Stomach (tissue), 19 donors: ENCODE measurements at places on chromosomes 5 and 9. TPM values are rescaled to one million over a fixed set of nuclear protein-coding genes. Genes with fewer than 3 reads are reported as not detected.

DNA sequence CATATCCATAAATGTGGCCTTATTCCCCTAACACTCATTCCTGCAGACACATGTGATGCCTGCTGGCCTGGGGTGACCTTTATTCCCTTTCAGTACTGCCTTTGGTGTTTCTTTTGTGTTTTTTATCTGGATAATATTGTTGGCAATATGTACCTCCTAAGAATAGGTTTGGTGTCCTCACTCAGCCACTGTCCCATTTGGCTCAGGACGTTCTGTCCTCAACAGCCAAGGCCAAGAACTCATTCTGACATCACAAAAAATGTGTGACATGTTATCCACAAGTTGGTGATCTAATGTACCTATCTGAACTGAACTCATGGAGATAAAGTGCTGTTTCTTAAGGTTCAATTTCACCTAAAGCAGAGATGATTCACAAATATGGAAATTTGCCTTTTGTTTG, 142.9 kb upstream of the GRAMD2B start:
- no peak for DNase-seq
- H3K4me1 ChIP-seq = no peaks in the 10 kb centered on the region
- H3K27me3 ChIP-seq = no peaks in the 10 kb centered on the region
- no peaks in the 10 kb centered on the region for H3K36me3 ChIP-seq

The OGN gene
- total RNA-seq = 138 TPM

The IL5 gene
- total RNA-seq = not detected

- H3K4me1 ChIP-seq = peaks cover 38% of the 10 kb centered on the region
- peak; percentile 27 for DNase-seq
- H3K27me3 ChIP-seq = no peaks in the 10 kb centered on the region
- no peaks in the 10 kb centered on the region for H3K36me3 ChIP-seq
- peak overlapping the region; percentile 79 for H3K4me3 ChIP-seq
These were observed 496 bp downstream of the MAPK9 start for GRCh38 chr5:180291234-180291940.

The ACTBL2 gene
- total RNA-seq = not detected

DNA sequence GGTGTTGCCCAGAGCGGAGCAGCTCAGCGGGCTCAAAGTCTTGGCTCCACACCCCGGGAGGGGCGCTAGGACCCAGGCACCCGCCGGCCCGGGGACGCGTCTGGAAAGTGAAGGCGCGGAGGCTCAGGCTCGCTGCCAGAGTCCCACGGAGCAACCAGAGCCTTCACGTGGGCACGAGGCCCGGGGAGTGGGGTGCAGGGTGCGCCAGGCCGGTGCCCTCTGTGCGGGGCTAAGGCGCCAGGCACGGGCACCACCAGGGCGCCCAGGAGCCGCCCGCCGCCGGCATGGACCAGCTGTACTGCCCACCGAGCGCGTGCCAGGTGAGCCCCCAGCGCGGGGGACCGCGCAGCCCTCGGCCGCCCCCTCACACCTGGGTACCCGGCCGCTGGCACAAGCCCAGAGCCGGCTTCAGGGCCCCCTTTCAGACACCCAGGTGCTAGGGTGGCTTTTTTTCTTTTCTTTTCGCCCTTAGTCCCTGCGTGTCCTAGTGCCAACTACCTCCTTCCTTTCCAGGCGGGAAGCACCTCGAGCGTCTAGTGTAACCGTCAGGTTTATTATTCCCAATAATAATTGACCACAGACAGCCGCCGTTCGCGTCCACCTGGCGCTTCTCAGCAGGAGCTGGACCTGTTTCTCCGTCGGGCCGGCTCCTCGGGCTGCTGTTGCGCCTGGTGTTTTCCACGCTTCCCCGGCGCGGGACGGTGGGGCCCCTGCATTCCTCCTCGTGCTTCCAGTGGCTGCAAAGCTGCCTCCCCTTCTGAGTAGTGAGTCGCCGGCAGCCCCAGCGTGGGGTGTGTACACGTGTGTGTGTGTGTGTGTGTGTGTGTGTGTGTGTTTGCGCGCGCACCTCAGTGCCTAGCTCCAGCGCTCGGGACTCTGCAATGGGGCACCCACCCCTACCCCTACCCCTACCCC, 30.1 kb upstream of the PDE8B start:
- peaks cover 34% of the 10 kb centered on the region for H3K27me3 ChIP-seq
- DNase-seq = peak; percentile 67
- H3K4me1 ChIP-seq = peaks cover 28% of the 10 kb centered on the region
- H3K4me3 ChIP-seq = peak overlapping the region; percentile 61

- no peak overlapping the region for H3K4me3 ChIP-seq
- H3K36me3 ChIP-seq = no peaks in the 10 kb centered on the region
- H3K27me3 ChIP-seq = no peaks in the 10 kb centered on the region
- peaks cover 9% of the 10 kb centered on the region for H3K4me1 ChIP-seq
- DNase-seq = no peak
- no peak overlapping the region for H3K27ac ChIP-seq
These were observed 130.6 kb downstream of the MYO10 start for GRCh38 chr5:16805486-16805885.
